ELF-1 (cell line): ENCODE measurements at places on chromosomes 7 and 10.

DNA sequence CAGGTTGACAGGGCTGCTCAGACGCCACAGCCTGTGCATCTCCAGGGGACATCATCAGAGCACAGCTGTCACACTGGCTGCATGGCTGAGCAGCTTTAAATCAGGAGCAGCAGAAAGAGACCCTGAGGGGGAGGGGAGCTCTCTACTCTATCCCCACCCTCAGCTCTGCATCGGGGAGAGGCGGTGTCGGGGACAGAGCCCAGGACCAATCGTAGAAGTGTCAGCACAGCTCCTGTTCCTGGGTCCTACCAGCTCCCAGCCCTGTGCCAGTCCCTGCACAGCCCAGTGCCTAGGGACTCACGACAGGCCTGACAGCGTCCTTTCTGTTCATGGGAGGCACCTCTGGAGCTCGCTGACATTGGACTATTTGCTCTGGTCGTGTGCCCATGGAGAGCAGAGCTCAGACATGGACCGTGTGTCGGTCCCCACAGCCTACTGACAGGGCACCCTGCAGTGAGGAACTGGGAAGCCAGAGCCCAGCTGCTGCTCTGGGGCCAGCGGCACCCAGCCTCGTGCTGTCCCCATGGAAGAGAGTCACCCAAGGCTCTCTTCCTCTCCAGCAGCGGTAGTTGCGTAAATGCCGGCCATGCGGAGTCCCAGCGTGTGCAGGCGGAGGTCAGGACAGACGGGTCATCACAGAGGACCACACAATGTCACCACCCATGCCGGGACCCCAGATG is 20.4 kb upstream of the ANTXRL start:
- DNase-seq = no peak

DNA sequence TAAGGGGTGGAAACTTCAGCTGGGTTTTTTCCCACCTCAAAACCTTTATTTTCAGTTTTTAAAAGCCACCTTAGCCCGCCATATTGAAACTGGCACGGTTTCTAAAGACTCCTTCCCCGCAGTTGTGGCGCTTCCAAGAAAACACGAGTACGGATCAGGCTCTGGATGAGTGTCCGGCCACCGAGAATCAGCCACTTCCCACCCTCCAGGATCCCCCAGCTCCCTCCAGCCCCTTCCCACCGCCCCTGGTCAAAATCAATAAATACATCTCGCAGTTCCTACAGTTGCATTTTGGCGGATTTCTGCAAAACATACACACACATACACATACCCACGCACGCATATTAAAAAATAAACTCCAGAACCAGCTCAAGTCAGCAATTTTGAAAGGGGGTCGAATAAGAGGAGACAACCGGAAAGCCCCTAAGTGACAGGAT is 1.1 kb downstream of the SFMBT2 start:
- DNase-seq = no peak

- DNase-seq = peak; percentile 74
These were observed 706 bp downstream of the BUB3 start for GRCh38 chr10:123154711-123155505.

- DNase-seq = no peak
These were observed 265.0 kb downstream of the SORCS3 start for GRCh38 chr10:104906112-104906511.

DNA sequence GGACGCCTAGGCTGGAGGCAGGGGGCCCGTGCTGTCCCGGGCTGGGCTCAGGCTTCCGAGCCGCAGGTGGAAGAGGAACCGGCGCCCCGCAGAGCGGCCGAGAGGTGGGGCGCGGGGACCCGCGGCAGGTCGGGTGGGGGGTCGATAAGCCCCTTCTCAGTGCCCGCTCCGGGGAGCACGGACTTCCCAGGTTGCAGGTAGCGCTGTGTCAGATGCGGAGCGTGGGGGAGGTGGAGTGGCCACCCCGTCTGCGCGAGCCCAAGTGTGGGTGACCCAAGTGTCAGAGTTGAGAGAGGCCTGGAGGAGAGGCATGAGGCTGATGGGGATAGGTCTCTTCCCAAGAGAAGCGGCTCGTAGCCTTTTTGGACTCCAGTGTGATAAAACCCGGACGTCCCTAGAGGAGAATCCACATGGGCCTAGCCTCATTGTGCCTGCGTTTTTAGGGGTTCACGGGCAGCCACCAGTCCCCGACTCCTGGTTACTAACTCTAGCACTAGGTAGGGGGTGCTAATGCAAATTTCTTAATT is 580 bp downstream of the EEPD1 start:
- no peak for DNase-seq

GRCh38 chr7:16644636-16645592 is 640 bp downstream of the ANKMY2 start:
- DNase-seq = no peak

- DNase-seq = no peak
These were observed 61.7 kb downstream of the MAP3K8 start for GRCh38 chr10:30495687-30496086.

GRCh38 chr7:91564541-91564940 is 300.3 kb downstream of the FZD1 start:
- no peak for DNase-seq

DNA sequence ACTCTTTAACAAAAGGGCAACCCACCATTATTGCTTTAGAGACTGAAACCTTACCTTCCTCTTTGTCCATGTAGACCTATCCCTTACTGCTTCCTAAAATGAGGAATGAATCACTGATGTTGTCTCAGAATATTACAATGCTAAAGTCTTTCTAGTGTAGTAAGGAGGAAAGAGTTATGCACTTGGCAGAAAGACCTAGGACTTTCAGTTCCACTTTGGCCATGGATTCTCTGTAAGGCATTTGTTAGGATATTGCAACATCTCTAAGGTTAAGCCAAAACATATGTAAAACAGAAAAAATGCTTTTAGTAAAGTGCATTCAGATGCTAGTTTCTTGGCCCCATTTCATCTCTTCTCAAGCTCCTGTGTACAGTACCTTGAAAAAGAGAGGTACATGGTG is 230.9 kb downstream of the PARD3 start:
- DNase-seq = no peak

- no peak for DNase-seq
These were observed 1151.0 kb upstream of the PHF14 start for GRCh38 chr7:9822458-9823290.

DNA sequence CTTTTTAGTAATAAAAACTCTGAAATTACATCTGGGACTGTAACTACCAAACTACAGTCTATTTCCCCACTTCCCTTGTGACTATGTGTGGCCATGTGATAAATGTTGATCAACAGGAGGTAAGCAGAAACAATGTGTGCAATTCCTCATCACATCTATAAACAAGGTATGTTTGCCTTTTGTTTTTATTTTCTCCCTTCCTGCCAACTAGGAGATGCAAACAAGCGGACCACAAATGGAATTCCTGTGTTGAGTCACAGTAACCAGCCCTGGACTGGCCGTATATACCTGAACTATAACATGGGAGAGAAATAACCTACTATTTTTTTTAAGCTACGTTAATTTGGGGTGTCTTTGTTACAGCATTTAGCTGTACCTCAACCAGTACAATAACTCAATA is 52.5 kb downstream of the SCRN1 start:
- no peak for DNase-seq

GRCh38 chr7:55019191-55019690 is 424 bp downstream of the EGFR start:
- peak; percentile 50 for DNase-seq

DNA sequence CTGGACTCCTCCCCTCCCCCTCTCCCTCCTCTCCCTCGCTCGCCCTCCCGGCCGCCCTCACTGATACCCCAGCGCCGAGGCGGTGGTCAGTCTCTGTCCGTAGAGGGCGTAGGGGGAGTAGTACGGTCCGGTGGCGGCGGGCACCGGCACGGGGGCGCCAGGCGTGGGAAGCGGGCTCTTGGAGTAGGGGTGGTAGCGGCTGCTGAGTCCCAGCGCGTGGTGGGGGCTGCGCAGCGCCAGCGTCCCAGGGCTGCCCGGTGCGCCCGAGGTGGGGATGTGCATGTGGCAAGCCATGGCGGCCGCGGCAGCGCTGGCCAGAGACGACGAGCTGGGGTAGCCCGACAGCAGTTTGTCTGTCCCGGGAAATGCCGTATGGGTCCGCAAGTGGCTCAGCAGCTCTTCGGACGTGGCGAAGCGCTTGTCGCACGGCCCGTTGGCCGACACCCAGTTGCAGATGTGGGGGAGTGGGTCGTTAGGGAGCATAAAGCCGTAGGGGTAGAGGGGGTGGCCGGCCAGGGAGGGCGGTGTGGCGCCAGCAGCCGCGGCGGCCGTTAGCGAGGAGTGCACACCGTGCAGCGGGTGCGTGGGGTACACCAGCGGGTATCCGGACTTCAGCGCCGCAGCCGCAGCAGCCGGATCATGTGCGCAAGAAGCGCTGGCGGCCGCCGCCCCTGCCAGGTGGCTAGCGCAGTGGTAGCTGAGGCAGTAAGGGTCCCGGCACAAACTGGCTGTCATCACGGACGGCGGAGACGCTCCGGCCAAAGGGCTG is 2.7 kb downstream of the ZNF503 start:
- DNase-seq = peak; percentile 64

- no peak for DNase-seq
These were observed 2.5 kb downstream of the CCDC6 start for GRCh38 chr10:59903871-59904270.

- no peak for DNase-seq
These were observed 71.7 kb downstream of the GNAT3 start for GRCh38 chr7:80439894-80440821.

- DNase-seq = no peak
These were observed 40.1 kb downstream of the NHLRC2 start for GRCh38 chr10:113894581-113894980.

GRCh38 chr10:124242365-124242764 is 149.0 kb upstream of the CHST15 start:
- peak; percentile 15 for DNase-seq

- DNase-seq = no peak
These were observed 655.4 kb upstream of the MKI67 start for GRCh38 chr10:128781637-128782036.

- no peak for DNase-seq
These were observed 161.8 kb downstream of the ETV1 start for GRCh38 chr7:13827716-13828115.

- peak; percentile 62 for DNase-seq
These were observed 1.2 kb downstream of the CCM2 start for GRCh38 chr7:45001138-45001694.

DNA sequence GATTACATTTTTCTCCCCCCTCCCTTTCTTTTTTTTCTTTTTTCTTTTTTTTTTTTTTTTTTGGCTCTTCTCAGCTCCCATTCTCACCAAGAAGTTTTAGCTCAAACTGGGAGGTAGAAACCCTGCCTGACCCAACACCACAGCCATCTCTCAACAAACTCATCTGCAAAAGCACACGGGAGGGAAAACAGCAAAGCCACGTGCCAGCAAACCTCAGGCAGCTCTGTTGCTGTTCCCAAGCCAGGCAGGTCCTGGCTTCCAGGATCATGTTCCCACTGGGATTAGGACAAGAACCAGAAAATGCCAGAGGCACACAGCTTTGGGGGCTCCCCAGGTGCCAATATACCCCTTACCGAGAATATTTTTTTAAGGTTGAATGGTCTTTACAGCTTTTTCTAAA is 56.7 kb downstream of the ITIH5 start:
- DNase-seq = no peak

DNA sequence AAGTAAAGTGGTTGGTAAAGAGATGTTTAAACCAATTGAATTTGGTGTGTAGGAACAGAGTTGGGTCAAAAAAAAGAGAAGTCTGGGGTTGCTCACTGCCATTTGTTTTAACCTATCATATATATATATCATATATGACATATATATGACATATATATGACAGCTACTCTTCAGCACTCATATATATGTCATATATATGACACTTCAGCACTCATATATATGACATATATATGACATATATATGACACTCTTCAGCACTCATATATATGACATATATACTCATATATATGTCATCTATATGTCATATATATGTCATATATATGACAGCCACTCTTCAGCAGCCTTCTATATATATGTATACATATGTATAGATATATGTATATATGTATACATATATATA is 8.9 kb upstream of the A1CF start:
- no peak for DNase-seq

DNA sequence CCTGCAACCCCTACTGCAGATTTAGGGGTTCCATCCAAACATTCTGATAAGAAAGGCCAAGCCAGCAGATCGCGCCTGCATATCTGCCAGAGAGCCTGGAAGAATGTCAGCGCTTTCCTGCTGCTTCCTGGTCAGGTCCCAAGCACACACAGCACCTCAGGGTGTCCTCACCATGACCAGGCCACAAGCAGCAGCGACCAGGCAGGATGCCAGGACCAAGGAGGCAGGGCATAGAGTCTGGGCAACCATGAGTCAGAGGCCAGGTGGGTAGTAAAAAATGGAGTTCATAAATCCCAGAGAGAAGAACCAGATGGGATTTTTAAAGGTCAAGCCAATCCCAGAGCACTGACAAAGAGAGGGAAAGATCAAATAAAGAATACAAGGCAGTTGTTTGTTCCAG is 5.5 kb upstream of the FAM131B start:
- no peak for DNase-seq

GRCh38 chr7:121043314-121044234 is 55.1 kb downstream of the CPED1 start:
- DNase-seq = no peak

GRCh38 chr10:79024296-79024695 is 44.5 kb upstream of the ZMIZ1 start:
- no peak for DNase-seq

DNA sequence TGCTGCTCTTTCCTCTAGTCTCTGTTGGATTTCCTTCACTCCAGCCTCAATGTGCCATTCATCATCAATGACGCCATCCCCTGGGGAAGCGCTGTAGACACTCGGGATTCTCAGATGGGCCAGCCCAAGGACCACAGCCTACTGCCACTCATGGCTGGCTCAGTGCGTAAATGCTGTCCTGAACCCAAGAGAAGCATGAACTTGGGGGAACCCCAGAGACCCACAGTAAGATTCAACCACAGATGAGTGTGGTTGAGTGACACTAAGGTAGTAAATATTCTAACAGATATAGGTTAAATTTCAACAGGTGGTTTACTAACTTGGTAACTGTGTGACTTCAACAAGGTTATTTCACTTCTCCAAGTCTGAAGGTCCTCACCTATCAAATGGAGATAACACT is 304.1 kb downstream of the GRM8 start:
- DNase-seq = no peak

- DNase-seq = no peak
These were observed 111.5 kb upstream of the SVIL start for GRCh38 chr10:29746080-29746797.

DNA sequence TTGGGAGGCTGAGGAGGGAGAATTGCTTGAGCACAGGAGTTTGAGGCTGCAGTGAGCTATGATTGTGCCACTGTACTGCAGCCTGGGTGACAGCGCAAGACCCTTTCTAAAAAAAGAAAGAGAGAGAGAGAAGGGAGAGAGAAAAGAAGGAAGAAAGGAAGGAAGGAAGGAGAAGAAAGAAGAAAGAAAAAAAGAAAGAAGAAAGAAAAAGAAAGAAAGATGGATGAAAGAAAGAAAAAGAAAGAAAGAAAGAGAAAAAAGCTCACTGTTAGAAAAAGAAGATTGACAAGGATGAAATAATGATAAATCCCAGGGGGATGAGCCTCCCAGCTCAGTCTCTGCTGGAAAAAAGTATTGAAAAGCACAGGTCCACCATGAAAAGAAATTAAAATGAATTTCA is 22.8 kb upstream of the CARD11 start:
- DNase-seq = no peak

- DNase-seq = no peak
These were observed 40.9 kb upstream of the FOXK1 start for GRCh38 chr7:4641091-4641666.
